ENCODE measurements at places on chromosomes 12 and 14.

DNA sequence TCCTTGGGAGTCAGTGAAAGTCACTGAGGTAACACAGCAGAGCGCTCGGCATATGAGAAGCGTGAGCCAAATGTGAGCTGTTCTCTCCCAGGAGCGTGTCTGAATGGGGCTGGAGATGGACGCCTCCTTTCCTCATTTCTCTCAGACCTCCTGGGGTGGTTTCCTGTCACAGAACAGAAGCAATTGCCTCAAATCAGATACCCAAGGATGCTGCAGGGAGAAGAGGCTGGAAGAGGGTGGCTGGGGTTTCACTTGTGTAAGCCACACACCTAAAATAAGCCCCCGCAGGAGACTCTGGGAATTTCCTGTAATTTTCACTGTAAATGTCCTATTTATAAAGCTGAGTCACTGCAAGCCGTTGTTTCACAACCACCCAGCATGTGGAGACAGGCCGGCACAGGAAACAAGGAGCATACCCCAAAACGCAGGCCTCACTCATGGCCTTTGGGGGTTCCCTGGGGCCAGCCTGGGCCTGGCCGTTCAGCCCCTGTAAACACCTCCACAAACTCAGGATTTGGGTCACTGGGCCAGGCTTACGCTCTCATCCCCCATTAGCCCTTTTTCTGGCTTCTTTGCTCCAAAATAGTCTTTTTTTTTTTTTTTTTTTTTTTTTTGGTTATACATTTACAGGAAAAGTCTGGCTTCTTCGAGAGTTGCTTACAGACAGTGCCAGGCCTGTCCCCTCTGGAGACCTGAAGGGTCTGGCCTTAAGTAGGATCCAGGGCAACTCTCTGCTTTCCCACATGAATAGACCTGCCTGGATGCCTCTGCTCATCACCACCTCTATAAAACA, 55.3 kb downstream of the VCPKMT start:
- no peak for DNase-seq

DNA sequence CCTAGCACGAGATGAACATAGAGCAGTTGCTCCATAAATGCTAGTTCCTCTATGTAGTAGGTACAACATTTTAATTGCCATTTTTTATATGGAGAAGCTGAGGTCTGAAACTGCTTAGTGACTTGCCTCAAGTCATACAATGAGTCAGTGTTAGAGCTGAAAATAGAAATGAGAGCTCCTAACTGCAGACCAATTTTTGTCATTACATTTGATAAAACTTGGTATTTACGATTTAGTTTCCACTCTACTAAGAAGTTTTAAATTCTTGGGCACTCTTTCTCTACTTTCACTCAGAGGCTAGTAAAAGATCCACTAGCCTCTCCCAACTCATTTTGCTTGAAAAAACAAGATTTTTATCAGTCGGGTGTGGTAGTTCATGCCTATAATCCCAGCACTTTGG, 8.1 kb upstream of the TMED10 start:
- DNase-seq: no peak

- no peak for DNase-seq
Measured at GRCh38 chr14:52244997-52245396, 22.5 kb upstream of the PTGDR start.

DNA sequence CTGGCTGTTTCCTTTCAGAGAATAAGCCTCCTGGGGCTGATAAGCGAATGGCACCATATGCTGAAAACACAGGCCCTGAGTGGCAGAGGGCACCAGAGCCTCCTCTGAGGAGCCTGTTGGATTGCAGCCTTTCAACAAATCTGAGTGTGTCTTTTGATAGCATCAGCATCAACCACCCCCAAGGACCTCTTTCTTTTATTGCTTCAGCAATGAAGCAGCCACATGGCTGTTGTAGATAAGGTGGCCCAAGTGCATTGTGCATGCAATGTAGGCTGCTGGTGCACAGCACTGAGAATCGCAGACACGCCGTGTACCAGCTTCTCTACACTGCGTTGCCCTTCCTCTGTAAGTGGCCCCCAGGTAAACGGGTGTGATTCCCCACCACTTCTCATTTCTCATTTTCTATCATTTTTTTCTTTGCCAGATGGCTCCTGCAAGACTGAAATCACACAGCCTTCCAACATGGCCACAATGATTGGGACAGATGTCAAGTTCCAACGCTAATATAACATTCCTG, 191.7 kb downstream of the DAD1 start:
- no peak for DNase-seq

DNA sequence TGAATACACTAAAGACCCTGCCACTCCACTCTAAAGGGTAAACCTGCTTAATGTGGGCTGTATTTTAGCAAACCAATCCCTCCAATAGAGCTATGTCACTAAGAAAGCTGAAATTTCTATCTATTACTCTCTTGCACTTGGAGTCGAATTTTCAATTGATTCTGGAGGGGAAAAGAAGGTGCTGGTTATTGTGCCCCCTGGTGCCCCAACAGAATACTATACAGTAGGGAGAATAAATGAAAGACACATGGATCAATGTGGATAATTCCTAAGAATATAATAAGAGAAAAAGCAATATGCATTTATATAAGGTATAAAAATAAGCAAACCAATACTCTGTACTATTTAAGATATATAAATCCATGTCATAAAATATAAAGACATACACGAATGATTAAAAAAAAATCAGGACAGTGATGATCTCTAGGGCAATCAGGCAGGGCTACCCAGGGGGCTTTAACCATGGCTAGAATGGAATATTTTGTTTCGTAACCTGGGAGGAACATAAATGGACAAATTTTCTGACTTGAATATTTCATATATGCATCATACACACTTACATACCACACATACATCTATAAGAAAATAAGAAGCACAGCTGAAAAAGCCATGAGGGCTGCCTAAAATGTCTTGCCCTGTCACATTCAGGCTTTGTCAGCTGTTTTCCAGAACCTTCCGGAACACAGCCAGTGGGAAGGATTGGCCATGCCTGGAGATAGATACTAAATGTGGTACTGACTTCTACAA, 54.4 kb downstream of the EFCAB11 start:
- no peak for DNase-seq

- DNase-seq: no peak
Measured at GRCh38 chr14:53828820-53829219, 127.8 kb downstream of the BMP4 start.

GRCh38 chr14:68527329-68527851, 265.5 kb downstream of the ZFP36L1 start:
- no peak for DNase-seq

DNA sequence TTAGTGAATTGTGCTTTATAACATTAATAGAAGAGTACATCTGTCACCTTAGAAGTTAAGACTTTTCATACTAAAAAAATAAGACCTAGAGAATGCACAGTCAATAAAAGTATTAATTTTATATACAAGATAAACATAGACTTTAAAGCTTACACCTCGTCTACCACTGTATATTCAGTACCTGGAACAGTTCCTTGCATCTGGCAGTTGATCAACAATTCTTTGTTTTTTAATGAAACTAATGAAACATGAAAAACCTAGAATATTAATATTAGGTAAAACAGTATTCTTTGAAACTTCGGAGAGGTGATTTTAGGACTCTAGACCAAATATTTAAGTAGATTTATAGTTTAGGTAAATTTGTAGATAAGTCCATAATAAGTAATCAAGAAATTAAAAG, 4.3 kb downstream of the GOLT1B start:
- DNase-seq: no peak

DNA sequence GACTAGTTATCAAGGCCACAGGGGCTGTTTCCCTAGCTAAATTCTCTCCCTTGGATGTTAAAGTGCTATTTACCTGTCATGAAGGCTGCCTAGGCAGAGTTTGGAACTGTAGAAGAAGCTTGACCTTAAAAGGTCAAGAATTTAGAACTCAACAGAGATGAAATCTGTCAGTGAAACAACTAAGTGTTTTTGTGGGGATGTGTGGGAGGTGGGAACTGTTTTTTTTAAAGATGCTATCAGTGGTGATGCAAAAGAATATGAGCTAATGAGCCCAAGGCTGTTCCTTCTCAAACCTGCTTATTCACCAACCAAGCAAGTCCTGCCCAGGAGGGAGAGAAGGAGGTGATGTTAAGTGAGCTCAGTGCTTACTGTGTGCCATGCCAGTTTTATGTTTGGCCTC, 40.8 kb upstream of the POC1B start:
- DNase-seq: no peak

DNA sequence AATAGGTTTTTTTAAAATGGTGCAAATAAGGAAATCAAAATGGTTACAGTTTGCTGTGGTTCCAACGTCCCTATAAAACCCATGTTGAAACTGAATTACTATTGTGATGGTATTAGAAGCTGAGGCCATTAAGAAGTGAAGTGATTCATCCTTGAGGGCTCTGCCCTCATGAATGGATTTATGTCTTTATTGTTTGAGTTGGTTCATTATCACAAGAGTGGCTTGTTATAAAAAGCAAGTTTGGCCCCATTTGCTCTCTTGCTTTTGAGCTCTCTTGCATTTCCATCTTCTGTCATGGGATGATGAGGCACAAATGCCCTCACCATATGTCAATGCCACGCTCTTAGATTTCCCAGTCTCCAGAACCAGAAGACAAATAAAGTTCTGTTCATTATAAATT, 62.3 kb downstream of the PRKD1 start:
- DNase-seq: no peak

DNA sequence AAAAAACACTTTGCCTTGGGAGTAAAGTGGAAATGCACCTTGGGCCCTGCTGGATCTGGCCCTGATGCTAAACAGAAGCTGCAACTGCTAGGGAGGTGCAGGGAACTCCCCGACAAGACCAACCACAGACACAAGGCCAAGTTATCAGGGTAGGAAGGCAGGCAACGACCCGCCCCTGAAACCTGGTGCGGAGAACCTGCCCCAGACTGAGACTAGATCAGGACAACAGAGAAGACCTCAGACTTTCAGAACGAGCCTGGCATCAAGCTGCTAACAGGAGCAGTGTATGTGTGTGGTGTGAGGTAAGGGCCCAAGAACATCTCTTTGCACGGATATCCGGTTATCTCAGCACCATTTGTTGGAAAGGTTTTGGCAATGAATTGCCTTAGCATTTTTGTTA, 233.7 kb upstream of the RTL1 start:
- no peak for DNase-seq

- DNase-seq: no peak
Measured at GRCh38 chr12:53300187-53300586, 692 bp downstream of the MYG1 start.

- DNase-seq: no peak
Measured at GRCh38 chr14:100541621-100542560, 45.3 kb downstream of the BEGAIN start.

- no peak for DNase-seq
Measured at GRCh38 chr12:13465635-13466034, 269.1 kb downstream of the EMP1 start.

DNA sequence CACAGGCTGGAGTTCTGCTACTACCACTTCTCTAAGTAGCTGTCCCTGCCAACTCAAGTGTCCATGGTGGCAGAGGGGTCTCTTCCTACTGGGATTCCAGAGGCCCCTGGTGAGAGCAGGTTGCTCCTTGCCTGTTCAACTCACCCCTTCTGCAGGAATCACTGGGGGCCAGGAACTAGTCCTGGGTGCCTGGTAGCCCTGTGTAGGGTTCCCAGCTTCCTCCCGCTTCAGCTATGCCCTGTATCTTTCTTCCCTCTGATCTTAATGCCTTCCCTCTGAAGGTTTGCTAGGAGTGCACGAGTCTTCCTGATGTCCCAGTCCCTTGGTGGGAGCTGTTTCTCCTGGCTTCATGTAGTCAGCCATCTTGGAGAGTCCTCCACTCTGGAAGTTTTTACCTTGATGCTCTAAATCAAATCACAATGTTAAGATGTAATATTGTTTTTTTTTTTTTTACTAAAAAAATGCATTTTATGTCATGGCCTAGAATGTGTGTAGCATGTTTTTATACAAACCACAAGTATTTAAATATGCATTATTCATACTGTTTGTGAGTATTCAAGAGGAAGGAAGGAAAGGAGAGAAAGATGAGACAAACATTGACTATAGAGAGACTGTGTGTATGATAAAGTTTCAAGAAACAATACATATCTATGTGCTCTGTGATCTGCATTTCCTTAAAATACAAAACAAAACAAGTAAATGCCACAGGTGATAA, 54.7 kb downstream of the FRS2 start:
- DNase-seq: no peak
